Glomerular endothelial cell (primary cell): ENCODE measurements at places on chromosomes 16 and 17.

- no peak for DNase-seq
Observed at GRCh38 chr17:3043737-3044365, 19.6 kb downstream of the OR1D5 start.

GRCh38 chr17:57135026-57135788 is 50.2 kb downstream of the AKAP1 start:
- no peak for DNase-seq

DNA sequence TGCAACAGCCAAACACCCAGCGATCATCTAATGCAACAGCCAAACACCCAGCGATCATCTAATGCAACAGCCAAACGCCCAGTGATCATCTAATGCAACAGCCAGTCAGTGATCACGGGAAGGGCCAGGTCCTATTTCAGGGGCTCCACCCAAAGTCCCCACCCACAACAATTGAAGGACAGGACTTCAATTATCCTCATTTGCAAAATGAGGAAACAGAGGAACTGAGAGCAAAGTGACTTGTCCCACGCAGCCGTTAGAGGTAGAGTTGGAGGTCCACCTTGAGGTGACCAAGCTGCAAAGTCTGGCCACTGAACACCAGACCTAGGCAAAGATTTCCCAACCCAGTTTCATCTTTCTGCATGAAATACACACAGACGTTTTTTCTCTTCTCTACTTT is 3.7 kb downstream of the ZG16B start:
- DNase-seq, result no peak

DNA sequence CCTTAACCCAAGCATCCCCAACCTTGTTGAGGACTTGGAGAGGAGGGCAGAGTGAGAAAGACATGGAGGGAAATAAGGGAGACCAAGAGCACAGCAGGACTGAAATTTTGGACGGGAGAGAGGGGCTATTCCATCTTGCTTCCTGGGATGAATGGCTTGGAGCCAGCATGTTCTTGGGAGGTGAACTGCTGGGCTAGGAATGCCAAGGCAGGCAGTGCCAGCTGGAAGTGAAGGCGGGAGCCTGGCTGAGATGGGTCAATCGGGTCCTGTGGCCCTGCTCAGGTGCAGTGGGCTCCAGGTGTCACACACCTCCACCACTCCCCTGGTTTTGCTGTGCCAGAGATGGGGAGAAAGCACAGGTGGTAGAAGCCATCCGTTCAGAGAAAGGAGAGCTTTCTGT is 25.5 kb downstream of the WNT9B start:
- DNase-seq, result no peak

DNA sequence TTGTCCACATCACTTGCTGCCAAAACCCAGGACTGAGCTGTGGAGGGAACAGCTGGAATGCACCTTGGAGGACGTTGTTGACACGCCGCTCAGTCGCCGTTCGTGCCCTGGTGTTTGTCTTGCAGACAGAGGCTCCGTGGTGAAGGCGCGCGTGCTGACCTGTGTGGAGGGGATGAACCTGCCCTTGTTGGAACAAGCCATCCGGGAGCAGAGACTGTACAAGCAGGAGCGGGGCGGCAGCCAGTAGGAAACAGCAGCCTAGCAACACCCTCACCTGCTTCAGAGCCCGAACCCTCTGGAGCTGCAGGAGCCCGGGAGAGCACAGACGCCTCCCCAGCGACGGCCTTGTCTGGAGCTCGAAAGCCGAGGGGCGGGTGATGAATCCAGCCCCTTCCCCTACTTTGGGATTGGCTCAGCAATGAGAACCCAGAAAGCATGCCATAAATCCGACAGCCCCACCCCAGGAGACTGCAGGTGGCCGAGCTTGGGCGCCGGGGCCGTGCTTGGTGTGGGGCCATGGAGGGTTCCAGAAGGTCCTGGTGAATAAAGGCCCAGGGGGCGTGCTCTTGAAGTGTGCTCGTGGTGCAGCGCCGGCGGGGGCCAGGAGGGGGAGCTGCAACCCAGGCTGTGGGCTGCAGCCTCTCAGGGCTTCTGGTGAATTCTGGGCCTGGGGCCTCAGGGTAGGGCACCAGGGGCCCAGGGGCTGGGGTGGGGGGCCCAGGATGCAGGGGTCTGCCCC is 470 bp upstream of the CDK3 start:
- no peak for DNase-seq

DNA sequence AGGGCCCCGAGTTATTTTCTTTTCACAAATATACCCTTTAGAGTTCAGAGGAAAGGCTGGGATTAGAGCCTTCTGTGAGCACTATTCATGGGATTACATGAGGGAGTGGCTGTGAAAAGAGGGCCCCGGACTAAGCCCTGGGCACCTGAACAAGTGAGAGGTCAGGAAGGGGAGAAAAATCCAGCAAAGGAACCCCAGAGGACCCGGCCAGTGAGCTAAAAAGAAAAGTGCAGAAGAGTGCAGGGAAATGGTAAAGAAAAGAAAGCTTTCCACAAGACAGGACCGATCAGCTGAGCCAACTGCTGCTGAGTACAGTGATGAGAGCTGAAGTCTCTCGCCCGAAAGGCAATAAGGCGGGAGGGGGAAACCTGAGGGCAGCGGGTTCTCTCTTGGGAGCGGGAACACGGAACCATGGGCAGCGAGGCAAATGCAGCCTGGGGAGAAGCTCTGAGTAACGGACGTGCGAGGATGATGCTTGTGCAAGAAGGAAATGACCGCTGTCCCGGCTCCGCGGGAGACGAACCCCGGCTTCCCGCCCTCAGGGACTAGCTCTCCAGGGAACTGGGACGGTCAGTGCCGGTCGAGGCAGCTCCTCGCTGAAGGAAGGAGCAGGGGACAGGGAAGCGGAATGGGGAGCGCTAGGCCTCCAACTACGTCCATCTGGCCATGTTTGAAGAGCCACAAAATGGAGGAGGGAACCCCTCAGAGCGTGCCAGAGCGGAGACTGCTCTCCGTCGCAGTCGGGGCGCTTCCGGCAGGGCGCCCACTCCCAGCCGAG is 665 bp upstream of the ALDH3A2 start:
- no peak for DNase-seq

DNA sequence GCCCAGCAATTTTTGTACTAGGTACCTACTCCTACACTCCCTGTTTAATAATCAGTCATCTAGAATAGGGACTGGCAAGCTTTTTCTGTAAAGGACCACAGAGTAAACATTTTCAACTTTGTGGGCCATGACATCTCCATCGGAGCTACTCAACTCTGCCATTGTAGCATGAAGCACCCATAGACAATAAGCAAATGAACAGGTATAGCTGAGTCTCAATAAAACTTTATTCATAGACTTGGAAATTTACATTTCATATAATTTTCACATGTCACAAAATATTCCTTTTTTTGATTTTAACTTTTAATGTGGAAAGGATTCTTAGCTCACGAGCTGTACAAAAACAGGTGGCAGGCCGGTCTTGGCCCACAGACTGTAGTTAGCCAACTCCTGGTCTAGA is 345.8 kb downstream of the SOX9 start:
- no peak for DNase-seq

DNA sequence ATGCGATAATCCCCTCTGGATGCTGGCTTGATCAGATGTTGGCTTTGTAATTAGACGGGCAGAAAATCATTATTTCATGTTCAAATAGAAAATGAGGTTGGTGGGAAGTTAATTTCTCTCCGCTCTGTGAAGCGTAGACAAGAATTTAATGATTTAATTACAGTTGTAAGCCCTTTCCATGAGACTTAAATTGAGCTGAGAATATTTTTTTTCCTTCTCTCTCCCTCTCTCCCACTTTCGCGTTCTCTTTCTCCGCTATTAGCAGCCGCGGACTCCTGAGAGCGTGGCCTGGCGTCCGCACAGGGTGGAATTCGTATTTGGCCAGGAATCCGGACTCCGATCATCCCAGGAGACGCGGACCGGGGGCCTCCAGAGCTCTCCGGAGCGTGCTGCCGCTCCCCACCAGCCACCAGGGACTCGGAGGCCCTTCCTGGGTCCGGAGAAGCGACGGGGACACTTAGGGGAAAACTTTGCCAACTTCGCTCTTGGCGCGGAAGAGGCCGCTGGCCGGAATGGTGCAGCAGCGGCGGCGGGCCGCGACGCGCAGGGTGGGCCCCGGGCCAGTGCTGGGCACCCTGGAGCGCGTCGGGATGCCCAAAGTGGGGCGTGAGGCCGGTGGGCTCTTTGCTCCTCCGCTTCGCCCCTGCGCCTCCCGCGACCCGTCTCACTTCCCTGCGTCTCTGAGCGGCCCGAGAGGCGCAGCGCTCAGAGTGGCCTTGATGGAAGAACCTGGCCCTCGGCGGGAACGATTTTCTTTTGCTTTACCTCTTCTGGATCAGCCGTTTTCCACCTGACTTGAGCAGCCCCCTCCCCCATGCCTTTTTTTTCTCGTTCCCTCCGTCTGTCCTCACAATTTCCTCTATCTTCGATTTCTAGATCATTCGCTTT is 3.6 kb upstream of the IRX3 start:
- DNase-seq, result no peak

DNA sequence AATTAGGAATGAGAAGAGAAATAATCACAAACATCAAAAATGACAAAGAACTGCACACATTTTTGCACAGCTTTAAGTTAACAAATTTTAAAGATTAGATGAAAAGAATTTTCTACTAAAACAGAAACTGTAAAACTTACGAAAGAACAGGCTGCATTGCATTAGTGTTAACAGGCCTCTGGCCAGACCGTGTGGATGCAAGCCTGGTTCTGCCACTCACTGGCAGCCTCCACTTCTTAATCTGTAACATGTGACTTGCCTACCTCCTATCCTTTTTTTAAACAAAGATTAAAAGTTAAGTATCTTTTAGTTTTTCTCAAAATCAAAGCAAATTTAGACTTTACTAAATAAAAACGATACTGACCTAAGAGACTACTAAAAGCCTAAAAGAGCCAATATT is 37.5 kb downstream of the CREBBP start:
- DNase-seq, result no peak

GRCh38 chr17:57530026-57530425 is 215.1 kb downstream of the CCDC182 start:
- DNase-seq, result no peak

GRCh38 chr16:74627506-74628220 is 20.7 kb upstream of the GLG1 start:
- no peak for DNase-seq

GRCh38 chr16:89282523-89282922 is 65.0 kb downstream of the ZNF778 start:
- no peak for DNase-seq

GRCh38 chr17:43984521-43984920 is 19.9 kb upstream of the NAGS start:
- DNase-seq, result no peak

DNA sequence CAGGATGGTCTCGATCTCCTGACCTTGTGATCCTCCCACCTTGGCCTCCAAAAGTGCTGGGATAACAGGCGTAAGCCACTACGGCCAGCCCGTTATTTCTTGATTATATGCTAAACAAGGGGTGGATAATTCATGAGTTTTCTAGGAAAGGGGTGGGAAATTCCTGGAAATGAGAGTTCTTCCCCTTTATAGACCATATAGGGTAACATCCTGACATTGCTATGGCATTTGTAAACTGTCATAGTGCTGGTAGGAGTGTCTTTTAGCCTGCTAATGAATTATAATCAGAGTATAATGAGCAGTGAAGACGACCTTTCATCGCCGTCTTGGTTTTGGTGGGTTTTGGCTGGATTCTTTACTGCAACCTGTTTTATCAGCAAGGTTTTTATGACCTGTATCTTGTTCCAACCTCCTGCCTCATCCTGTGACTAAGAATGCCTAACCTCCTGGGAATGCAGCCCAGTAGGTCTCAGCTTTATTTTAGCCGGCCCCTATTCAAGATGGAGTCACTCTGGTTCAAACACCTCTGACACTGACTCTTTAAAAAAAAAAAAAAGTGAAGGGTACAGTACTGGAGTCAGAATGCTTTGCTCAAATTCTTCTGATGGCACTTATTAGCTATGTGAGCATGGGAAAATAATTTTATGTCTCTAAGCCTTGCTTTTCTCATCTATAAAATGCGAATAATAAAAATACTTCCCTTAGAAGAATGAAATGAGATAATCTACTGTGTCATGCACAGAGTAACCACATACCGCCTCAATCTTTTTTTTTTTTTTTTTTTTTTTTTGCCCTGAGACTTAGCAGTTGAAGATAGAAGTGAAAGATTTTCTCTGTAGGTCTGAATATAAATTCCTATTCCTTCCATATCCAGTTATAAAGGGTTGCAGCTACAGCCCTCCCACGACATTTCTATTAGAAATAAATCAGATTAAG is 5.1 kb upstream of the CALCOCO2 start:
- no peak for DNase-seq

GRCh38 chr17:82021900-82022309 is 773 bp downstream of the CENPX start:
- no peak for DNase-seq

GRCh38 chr16:10984509-10984908 is 40.1 kb downstream of the CLEC16A start:
- no peak for DNase-seq

DNA sequence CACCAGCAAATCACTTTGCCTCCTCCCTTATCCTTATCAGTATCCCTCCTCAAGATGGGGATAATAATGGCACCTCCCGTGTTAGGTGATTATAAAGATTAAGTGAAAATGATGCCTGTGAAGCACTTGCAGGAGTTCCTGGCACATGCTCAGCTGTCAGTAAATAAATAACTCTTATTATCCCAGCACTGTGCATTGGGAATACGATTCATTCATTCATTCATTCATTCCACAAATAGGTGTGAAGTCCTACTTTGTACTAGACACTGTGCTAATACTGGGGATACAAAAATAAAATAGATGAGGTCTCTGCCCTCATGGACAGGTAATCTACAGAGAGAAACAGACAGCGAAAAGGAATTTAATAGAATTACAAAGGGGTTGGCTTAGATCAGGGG is 2.0 kb downstream of the XYLT2 start:
- no peak for DNase-seq

DNA sequence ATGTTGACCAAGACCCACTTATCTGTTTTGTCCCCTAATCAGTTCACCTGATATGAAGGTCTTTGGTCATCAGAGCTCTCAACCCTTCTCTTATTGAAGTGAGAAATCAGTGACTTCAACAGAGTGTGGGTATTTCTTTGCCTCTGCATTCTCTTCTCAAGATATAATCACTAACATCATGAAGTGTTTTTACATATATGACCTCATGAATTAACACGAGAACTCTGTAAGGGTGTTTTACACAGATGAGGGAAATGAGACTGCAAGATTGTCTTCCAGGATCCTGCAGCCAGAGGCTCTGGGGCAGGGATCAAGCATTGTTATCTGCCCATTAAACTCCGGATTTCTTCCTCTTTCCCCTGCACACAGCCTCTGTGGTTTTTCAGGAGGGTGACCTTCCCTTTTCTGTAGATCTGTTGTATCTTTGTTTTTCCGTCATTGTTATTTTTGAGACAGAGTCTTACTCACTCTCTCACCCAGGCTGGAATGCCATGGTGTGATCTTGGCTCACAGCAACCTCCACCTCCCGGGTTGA is 22.7 kb downstream of the LCMT1 start:
- DNase-seq, result no peak
